ENCODE measurements at places on chromosomes 6 and 20.

DNA sequence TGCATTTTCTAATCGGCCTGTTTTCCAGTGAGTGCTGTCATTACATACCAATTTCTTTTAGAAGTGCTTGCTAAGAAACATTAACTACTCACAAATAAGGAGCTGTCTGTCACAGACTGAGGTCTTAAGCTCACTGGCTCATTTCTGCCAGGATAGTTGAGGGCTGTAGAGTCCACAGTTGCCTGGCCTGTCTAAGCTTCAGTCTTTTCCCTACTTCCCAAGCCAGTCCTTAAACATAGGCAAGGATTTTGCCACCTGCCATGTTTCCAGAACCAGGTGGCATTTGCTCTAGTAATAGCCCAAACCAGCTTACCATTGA is 84.7 kb downstream of the LINC00237 start:
- no peak for DNase-seq

- no peak for DNase-seq
Measured at GRCh38 chr6:130515306-130515705, 149.5 kb downstream of the TMEM200A start.

GRCh38 chr6:45724511-45724910 is 291.1 kb downstream of the CLIC5 start:
- DNase-seq: no peak

GRCh38 chr6:161319231-161319630 is 45.4 kb upstream of the AGPAT4 start:
- DNase-seq: no peak

- DNase-seq: no peak
Measured at GRCh38 chr20:6888736-6889395, 121.4 kb downstream of the BMP2 start.

GRCh38 chr6:13479206-13479800 is 8.1 kb downstream of the GFOD1 start:
- no peak for DNase-seq

GRCh38 chr6:85574932-85575598 is 18.6 kb downstream of the SNX14 start:
- DNase-seq: no peak

- peak; percentile 71 for DNase-seq
Measured at GRCh38 chr20:46681032-46681854, 8.0 kb downstream of the TP53RK start.

- DNase-seq: no peak
Measured at GRCh38 chr6:41706876-41707564, 28.4 kb downstream of the TFEB start.

DNA sequence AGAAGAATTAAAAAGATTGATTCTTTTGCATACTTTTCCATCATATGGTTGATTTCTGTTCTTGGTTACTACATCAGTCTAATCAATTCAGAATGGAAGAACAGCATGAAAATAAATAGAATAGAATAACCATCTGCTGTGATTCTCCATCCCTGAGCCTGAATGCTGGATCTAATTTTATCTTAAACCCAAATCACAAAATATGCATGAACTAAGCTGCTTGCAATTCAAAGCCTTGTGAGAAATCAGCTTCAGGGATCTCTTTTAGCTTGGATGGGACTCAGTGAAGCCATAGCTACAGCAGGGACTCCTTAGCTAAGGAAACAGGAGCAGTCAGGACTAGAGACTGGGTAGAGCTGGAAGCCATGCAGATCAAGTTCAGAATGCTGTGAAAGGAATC is 74.1 kb downstream of the TPBG start:
- DNase-seq: no peak

GRCh38 chr6:134456226-134456625 is 138.3 kb upstream of the SGK1 start:
- no peak for DNase-seq

GRCh38 chr20:35743693-35744491 is 1.8 kb upstream of the RBM39 start:
- DNase-seq: no peak

DNA sequence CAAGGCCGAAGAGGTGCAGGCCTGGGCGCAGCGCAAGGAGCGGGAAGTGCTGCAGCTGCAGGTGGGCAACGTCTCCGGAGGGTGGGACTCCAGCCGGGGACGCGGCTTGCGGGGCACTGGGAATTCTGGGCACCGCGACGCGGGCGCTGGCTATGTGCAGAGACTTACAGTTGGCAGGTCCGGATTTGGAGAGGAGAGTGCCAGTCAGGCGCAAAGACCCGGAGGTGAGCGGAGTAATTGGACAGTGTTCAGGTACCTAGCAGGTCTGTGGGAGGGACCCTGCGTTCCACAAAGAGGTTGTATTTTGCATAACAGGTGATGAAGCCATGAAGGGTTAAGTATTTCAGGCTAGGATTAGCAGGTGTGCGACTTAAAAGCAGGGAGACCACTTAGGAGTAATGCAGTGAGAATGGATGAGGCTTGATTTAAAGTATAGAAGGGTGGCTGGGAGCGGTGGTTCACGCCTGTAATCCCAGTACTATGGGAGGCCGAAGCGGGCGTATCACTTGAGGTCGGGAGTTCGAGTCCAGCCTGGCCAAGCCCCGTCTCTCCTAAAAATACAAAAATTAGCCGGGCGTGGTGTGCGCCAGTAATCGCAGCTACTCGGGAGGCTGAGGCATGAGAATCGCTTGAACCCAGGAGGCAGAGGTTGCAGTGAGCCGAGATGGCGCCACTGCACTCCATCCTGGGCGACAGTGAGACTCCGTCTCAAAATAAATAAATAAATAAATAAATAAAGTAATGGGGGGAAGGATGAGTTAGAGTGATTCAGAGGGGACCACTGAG is 1.0 kb downstream of the MRPS26 start:
- DNase-seq: peak; percentile 76

- no peak for DNase-seq
Measured at GRCh38 chr20:3101251-3101650, 16.7 kb upstream of the AVP start.

GRCh38 chr6:107156617-107157016 is 41.3 kb upstream of the BEND3 start:
- no peak for DNase-seq

DNA sequence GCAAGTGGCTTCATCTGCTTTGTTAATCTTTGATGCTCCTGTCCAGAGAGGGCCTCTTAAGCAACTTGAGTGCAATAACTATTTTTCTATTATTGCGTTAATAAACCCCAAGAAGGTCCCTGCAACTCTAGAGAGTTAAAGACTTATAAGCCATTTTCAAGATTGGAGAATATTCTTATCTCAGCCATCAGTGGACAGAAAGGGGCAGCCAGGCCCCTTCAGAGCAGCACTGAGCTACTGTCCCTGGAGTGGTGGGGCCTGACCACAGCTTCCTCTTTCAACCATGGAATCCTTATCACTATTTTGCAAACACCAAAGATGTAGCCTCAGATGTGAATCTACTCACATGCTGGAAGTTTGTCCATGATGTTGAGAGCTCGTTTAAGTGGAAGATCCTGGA is 2.8 kb upstream of the MAS1L start:
- no peak for DNase-seq

DNA sequence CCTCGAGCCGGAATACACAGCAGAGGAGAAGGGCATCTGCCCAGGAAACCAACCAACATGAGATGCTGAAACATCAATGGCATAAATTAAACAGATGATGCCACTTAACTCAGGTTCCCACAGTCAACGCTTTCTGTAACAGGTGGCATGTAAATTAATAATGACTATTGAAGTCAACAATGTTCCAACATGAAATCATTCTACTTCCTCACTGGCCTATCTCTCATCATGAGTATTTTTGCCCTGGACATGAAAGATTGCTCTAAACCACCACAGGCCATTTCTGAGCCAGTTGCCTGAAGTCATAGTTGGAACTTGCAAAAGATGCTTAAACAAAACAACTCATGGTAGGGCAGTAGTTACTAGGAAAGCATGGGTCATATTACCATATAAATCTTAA is 397.9 kb upstream of the JARID2 start:
- no peak for DNase-seq

DNA sequence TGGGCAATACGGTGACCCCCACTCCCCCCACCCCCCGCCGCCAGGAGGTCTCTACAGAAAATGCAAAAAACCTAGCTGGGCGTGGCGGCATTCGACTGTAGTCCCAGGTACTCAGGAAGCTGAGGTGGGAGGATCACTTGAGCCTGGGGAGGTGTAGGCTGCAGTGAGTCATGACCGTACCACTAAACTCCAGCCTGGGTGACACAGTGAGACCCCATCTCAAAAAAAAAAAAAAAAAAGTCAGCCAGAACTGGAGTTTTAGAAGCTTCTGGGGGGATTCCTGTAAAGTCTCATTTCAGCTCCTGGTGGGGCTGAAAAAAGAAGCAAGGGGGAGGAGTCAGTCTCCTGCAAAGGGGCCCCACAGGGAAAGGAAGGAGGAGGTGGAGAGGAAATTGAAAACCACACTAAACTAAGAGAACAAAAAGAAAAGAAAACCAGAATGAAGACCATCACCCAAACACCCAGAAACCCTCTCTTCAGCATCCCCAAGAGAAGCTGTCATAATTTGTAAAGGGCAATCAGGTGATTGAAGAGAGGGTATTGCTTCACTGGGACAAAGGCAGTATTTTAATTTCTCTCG is 50.4 kb downstream of the NOL4L start:
- DNase-seq: peak; percentile 21

DNA sequence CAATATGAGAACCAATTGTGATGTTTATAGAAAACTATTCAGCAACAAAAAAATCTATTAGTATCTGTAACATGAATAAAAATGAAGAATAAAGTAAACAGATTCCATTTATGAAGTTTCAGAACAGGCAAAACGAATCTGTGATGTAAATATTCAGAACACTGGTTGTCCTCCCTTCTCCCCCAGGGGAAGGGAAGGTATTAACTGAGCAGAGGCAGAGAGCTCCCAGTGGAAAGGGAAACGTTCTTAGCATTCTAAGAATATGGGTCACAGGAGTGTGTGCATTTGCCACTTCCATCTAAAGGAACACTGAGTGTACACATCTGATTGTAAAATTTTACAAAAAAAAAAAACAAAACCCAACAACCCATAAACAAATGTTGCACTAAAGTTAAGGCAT is 23.1 kb downstream of the SPAG4 start:
- no peak for DNase-seq

DNA sequence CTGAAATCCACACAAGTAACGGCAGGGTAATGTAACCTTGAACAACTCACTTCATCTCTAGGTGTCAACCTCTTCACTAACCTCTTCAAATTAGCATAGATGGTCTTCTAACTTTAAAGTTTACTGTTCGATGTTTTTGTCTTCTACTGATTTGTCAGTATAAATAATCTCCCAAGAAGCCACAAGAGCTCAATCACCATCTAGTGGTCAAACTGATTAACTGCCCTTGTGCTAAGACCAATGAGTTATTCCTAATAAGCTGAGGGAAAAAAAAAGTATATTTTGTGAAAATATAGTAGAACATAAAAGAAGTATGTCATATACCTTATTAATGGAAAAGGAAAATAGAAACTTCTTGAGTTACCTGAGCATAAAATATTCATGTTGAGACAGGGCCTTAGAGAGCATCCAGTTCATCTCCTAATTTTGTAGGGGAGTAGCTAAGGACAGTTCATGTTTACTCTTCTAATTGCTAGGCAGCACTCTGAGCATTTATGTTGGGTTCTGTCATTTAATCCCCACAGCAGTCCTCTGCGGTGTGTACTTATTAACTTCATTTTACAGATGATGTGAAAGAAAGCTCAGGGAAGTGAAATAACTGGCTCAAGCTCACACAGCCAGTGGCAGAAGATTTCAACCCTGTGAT is 317.1 kb downstream of the ESR1 start:
- DNase-seq: peak; percentile 9

DNA sequence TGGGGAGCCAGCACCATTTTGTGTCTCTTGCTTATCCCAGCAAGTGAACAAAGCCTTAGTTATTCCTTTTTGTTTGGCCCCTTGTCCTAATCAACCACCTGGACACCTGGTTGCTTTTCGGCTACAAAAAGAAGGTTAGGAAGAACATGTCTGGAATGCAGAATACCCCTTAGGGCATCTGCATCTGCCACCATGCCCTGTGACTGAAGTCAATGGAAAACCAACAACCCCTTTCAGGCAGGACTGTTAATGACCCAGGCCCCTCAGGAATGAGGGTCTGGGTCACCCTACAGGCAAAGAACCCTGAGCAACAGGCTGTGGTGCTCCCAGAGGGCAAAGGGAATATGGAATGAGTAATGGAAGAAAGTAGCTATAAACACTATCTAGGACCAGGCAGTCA is 78.5 kb downstream of the PDE10A start:
- DNase-seq: no peak

DNA sequence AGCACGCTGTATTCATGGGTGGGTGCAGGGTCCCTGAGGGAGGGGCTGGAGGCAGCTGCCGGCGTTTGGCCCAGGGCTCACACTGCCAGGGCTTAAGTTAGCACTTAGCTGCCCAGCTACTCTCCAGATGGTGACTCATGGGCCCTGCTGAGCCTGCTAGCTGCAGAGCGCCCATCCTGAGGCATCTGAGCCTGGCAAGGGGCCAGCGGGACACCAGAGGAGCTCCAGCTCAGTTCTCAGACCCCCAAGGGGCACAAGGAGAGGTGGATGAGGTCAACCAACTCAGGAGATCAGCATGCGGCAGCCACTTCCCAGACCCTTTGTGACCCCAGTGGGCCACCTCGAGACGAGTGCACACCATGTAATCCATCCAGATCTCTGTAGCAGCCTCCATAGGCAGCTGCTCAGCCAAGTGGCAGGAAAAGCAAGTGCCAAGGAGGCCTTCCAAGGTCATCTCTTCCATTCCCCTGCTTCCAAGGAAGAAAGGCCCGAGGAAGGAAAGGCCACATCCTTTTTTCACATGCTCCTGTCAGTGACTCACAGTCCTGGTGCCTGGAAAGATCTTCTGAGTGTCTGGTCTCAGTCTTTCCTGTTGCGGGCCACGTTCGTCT is 35.3 kb downstream of the FOXP4 start:
- DNase-seq: no peak

- peak; percentile 61 for DNase-seq
Measured at GRCh38 chr6:107115695-107116327, 496 bp upstream of the BEND3 start.

GRCh38 chr6:148151896-148152643 is 190.6 kb upstream of the SASH1 start:
- DNase-seq: no peak

GRCh38 chr20:56440346-56441007 is 27.9 kb upstream of the RTF2 start:
- DNase-seq: no peak

- DNase-seq: no peak
Measured at GRCh38 chr6:3697609-3698008, 53.9 kb downstream of the PXDC1 start.

DNA sequence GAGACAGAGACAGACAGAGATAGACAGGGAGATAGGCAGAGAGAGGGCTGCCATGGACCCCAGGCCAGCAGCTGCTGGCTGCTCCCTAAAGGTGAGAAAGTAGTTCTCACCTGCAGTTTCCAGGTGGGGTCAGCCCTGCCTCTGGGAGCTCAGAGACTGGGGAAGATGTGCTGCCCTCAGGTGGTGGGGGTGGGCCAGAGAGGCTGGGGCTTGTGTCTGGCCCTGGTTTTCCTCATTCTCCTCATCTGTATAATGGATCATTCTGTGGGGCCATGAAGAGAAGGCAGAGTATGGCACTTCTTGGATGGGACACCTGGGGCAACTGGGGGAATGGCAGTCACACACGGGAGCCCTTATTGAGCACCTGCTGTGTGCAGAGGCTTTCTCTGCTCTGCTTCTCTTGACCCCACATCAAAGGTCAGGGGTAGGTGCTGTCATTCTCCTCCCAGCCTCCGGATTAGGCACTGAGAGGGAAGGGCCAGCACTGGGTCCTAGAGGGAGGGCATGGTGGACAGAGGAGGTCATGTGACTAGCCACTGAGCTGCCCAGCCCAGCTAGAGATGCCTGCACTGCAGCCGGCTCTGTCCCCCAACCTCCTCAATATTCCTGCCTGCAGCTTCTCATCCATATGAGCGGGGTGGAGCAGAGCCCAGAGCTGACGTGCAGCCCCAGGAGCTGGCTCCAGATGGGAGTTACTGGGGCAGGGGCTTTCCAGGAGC is 4.1 kb downstream of the ANGPT4 start:
- DNase-seq: no peak
